Right renal cortex interstitium (tissue), 3 donors: ENCODE measurements at places on chromosomes 5 and 9.

DNA sequence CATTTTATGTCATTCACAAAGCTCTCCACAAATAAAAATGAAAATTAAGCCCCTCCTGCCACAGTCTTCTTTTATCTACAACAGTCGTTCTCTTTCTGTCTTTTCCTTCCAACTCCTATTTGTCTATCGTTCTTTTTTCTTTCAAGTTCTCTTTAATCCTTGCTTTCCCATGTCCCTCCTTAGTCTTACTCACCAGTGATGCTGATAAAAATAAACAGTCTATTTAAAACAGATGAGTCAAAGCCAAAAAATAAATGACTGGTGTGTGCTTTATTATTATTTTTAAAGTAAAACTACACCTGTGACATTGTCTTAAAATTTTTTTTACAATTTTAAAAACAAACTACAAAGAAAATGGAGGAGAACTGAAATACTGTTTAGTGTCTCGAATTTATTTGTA, 137.1 kb upstream of the TMEM161B start:
- no peak for DNase-seq

- DNase-seq, result no peak
Observed at GRCh38 chr9:124455820-124456219, 5.6 kb downstream of the ADGRD2 start.

GRCh38 chr9:32579706-32580331, 6.9 kb upstream of the NDUFB6 start:
- DNase-seq, result no peak

DNA sequence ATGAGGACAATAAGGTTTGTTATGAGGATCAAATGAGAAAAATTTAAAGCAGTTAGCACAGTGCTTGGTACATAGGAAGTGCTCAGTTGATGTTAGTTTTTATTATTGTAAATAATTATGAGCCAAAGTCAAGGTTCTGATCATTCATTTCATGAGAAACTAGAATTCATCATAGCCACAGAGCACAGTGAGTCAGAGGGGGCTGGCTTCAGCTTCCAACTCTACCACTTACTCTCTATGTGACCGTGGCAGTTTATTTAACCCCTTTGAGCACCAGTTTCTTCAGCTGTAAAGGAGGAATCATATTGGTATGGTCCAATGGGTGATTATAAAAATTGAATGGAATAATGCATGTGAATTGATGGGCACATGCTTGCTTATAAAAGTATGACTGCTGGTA, 39.4 kb downstream of the KLHL3 start:
- no peak for DNase-seq

GRCh38 chr5:103428411-103428871, 134.1 kb downstream of the NUDT12 start:
- no peak for DNase-seq

- DNase-seq, result no peak
Observed at GRCh38 chr5:57937025-57937424, 454.4 kb upstream of the ACTBL2 start.

DNA sequence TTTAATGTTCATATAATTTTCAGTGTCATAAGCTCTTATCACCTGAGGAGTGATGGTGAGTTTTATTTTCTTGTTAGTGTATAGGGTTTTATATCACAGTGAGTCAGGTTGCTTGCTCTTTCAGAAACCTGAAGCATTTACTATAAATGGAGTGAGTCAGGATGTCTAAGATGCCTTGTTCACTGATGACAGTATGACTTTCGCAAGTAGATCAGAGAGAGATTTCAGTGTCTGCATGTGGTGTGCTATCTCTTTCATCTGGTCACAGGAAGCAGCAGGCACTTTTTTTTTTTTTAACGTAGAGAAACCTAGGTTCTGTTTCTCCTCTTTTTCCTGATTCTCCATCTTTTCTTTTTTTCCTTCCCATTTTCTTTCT, 237.1 kb downstream of the DMRTA1 start:
- DNase-seq, result no peak

DNA sequence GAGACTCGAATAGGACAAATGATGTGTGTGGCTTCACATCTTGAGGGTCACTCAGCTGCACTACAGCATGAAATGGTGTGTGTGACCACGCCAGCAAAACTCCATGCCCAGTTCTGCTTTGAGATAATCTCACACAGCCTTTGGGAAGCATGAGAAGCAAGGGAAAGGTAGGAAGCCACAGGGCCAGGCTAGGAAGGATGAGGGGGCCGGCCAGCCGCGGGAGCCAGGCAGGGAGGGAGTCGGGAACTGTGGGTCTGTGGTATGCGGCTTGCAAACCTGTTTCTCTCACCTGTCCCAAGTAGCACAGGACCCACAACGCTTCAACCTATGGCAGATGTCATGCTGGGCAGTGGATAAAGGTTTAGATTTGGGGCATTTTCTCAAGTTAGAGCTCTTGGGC, 142.0 kb downstream of the HSPA4 start:
- no peak for DNase-seq

DNA sequence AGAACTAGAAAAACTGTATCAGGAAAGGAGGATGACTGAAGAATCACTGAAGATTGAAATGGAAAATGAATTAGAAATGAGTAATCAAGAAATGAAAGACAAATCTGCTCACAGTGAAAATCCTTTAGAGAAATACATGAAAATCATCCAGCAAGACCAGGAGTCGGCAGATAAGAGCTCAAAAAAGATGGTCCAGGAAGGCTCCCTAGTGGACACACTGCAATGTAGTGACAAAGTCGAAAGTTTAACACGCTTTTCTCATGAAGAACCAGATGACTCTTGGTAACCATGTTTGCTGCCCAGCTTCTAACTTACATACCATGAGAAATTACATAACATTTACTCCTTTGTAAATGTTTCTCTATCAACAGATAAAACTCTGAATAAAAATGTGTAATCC, 37.1 kb downstream of the CPLANE1 start:
- DNase-seq, result no peak
